ENCODE measurements at places on chromosomes 4 and X.

- no peak for DNase-seq
These were observed 87.3 kb upstream of the CPEB2 start for GRCh38 chr4:14915018-14915417.

GRCh38 chrX:132853040-132853439, 105.4 kb downstream of the HS6ST2 start:
- no peak for DNase-seq

DNA sequence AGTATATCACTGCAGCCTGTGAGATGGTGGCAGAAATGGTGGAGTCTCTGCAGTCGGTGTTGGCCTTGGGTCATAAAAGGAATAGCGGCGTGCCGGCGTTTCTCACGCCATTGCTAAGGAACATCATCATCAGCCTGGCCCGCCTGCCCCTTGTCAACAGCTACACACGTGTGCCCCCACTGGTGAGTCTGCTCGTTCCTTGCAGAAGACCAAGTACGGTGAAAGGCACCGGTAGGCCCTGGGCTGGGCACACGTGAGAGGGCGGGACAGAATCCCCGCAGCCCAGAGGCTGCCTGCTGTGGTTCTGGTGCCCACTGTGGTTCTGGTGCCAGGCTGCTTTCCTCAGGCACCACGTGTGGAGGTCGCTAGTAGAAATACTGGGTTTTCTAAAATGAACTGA, 31.2 kb upstream of the MSANTD1 start:
- DNase-seq = no peak

DNA sequence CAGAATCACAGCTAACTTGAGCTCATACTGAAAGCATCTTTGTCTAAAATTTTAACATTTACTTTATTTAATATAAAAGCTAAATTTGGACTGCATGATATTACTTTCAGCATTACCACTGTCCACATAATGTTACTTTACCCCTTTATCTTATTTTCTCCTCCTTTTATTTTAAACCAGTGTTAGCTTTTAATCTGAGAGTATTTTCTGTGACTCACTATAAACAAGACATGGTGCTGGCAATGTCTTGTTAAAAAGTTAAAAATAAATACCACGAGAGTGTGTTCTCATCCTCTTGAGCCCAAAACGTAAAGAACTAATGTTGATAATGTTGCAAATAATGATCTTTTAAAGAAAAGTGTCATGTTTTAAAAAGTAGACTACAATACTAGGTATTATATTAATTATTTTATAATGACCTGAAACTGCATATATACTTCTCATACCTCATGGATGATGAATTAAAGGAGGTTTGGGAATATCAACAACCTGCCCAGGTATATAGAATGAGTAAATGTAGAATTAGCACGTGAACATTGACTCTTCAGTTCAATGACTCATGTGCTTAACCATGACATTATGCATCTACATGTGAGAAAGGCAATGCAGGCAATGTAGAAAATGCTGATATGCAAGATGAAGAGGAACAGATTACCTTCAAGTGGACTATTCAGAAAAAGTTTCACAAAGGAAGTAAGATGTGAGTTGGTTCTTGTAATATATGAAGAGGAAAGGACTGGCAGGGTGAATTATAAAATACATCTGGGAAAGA, 454.1 kb upstream of the ADGRL3 start:
- no peak for DNase-seq

- DNase-seq = no peak
These were observed 15.4 kb upstream of the OCIAD1 start for GRCh38 chr4:48815483-48815882.

DNA sequence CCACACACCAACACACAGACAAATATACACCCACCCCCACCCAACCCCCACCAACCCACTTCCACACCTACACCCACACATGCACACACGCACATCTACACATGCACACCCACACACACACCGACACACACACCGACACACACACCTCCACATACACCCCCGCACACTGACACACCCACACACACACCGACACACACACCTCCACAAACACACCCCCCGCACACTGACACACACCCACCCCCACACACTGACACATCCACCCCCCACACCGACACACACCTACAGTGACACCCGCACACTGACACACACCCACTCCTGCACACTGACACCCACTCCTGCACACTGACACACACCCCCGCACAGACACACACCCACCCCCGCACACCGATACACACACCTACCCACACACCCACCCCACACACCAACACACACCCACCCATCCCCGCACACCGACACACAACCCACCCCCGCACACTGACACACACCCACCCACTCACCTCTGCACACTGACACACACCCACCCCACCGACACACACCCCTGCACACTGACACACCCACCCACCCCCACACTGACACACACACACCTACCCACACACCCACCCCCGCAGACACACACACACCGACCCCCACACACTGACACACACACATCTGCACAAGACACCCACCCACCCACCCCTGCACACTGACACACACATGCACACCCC, 31.1 kb downstream of the FGFRL1 start:
- no peak for DNase-seq

GRCh38 chr4:1792832-1793495, at the start of gene FGFR3:
Gene FGFR3 (plus strand): TSS chr4:1793293. CDS start chr4:1793935, 642 bp downstream.
- peak; percentile 33 for DNase-seq

DNA sequence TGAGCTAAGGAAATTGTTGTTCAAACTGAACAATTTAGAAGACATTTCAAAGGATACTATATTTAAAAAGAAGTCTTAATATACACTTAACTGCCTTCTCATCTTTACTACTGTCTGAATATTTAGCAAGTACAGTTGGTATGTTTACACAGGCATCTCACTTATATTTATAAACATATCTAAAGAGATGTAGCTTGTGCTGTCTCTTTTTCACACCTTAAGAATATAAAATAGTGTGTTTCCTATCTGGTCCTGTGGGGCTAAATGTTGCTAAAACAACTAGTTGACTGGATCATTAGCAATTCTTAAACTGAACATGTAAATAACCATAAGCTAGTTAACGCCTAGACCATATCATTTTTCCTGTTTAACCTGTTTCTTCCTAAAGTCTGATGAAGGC, 336.3 kb downstream of the PPP3CA start:
- no peak for DNase-seq

DNA sequence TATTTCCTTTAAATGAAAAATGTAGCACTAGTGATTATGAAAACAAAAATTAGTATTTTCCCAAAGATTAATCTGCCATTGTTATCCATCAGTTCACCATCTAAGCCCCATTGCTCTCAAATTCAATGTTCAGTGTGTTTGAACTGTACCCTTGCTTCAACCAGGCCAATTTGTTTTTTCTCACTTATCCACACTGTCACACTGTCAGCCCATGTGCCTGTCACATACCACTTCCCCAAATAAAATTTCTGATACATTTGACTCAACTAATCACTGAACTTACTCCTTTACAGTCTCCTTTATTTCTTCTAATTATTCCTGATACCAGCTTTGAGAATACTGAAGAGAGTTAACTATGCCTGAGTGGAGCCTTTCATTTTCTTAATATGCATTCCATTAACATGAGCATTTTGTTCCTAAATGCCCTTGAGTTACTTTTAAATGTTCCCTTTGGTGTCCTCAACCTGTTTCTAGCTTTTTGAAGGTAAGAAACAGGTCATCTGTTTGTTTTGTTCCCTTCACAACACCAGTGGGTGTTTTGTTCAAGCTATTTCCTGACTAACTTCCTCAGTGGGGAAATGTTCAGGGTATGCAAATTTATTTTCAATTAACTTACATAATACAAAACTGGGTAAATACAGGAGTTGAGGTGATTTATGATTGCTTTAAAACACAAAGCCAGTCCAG, 117.1 kb downstream of the RPA4 start:
- DNase-seq = no peak

GRCh38 chr4:140808256-140808655, 52.1 kb upstream of the TBC1D9 start:
- DNase-seq = no peak

- no peak for DNase-seq
These were observed 4.5 kb downstream of the RAPGEF2 start for GRCh38 chr4:159107203-159107925.

DNA sequence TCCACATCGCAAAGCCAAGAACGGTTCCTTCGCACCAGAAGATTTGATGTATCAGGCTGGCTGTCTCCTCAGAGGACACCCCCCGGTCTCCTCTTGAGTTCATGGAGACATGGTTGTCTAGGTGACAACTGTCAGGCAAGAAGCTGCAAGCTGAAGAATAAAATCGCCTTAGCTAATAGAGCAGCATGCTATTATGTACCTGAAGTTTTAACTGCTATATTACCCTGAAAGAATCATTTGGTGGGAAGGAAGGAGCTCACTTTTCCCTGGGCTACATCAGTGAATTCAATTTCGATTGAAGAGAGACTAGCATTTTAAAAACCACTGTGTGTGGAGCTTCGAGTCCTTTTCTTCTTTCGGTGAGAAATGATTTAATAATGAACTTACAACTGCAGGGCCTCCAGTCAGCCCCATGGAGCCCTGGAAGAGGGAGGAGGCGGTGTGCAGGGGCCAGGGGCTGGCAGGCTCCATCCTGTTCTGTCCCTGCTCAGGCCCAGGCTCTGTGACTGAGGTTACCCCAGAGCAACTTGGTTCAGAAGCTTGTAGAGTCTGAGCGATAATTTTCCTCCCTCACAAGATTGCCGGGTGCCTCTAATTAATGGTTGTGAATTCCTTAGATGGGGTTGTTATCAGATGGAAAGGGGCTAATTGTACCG, 191.3 kb downstream of the MID1IP1 start:
- DNase-seq = peak; percentile 20

- DNase-seq = peak; percentile 67
These were observed 111.1 kb downstream of the SH3RF1 start for GRCh38 chr4:169159624-169160171.

- DNase-seq = no peak
These were observed 123.9 kb upstream of the NAP1L5 start for GRCh38 chr4:88821522-88821921.

DNA sequence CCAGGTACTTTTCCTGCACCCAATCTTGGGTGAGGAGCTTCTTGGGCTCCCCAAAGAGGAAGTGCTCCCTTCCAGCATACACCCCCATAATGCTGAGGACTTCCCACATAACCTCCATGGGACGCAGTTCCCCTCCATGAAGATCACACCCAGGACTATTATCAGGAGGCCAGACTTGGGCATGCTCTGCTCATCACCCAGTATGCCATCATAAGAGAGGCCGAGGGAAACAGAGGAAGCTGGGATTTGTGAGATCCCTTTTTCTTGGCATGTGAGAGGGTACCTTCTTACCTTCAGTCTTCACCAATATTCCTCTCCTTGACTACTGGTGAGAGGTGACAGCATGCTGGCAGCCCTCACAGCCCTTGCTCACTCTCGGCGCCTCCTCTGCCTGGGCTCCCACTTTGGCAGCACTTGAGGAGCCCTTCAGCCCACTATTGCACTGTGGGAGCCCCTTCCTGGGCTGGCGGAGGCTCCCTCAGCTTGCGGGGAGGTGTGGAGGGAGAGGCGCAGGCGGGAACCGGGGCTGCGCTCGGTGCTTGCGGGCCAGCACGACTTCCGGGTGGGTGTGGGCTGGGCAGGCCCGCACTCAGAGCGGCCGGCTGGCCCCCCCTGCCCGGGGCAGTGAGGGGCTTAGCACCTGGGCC, 15.7 kb upstream of the HSFX1 start:
- no peak for DNase-seq

- peak; percentile 68 for DNase-seq
These were observed at the start of gene TRPC3 for GRCh38 chr4:121951521-121952110. Gene TRPC3 (minus strand): TSS chr4:121952060. CDS start chr4:121951680, 380 bp downstream.

DNA sequence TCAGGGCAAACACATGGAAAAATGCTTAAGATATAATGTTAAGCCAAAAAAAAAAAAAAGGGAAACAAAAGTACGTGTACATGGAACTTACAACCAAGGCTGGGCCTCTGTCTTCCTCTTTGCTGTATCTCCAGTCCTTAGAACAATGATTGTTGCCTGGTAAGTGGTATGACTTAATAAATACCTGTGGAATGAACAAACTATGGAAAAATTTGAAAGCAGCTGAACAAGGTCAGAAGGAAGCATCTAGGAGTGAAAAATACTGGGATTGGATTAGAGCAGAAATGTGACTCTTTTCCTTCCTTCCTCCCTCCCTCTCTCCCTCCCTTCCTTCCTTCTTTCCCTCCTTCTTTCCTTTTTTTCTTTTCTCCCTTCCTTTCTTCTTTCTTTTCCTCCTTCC, 54.2 kb upstream of the SMIM10 start:
- no peak for DNase-seq

GRCh38 chr4:171636606-171637005, 176.6 kb upstream of the GALNTL6 start:
- DNase-seq = no peak

GRCh38 chr4:73761856-73762255, 21.5 kb downstream of the CXCL8 start:
- DNase-seq = no peak
